ENCODE measurements at places on chromosomes 3 and 15. TPM values are rescaled to one million over a fixed set of nuclear protein-coding genes. Genes with fewer than 3 reads are reported as not detected.

ZBTB47 gene
- polyA plus RNA-seq: 82.4 TPM

ANKUB1 gene
- not detected for polyA plus RNA-seq

ADPRH gene
- polyA plus RNA-seq: 6.5 TPM

SLC28A1 gene
- polyA plus RNA-seq: 0.02 TPM
